ENCODE measurements at places on chromosomes 16 and 17.

DNA sequence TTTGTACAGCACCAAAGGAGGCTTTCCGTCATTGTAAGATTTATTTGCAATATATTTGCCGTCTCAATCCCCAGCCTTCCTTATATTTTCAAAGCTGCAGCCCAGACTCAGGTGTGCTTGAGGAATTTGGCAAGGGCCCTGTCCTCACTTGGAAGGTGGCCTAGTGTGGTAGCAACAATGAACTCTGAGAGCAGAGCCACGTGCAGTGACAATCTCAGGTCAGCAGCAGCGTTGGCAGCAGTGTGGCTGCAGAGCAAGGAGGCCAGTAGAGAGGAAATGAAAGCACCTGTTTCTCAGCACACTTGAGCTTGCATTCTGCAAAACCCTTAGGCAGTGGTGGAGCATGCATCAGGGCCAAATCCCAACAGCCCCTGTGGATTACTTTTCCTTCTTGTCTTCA is 613.5 kb downstream of the RBFOX1 start:
- no peak for DNase-seq

DNA sequence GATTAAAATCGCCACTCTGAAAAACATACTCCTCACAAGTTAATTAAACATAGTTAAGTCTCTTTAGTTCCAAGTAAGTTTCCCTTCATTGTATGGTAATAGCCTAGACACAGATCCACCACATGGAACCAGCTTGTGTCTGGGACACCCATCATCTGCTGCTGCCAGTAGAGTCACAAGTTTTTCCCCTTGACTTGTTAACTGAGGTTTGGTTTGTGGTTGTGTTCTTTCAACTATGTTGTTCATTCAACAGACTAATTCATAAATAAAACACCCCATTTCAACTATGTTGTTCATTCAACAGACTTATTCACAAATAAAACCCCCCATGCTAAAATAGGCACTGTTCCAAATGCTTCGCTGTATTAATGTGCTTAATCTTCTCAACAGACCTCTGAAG is 24.4 kb downstream of the YWHAE start:
- DNase-seq, result no peak

DNA sequence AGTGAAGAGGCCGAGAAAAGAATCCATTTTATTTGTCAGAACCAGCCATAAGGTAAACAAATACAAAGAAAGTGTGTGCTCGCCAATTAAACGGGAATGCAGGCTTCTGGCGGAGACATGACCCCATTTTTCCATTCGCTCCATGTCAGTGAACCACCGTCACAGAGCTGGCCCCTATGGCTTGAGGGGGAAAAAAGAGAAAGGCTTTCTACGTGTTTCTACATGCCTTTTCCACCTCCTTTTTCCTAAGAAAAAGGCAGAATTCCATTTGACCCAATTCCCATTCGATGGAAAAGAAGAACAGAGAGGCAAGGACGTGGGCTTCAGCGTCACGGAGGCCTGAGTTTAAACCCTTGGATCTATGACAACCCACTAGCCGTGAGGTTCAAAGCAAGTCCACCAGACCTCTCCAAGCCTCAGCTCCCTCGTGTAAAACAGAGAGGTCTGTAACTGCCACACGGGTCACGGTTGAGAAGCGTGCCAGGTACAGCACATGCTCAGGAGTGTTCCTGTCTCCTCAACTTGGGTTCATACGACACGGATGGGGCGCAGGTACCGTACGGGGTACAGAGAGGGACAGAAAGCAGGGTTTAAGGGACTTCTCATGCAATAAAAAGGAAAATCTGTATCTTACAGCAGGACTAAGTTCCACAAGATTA is 91.9 kb downstream of the NXN start:
- no peak for DNase-seq

DNA sequence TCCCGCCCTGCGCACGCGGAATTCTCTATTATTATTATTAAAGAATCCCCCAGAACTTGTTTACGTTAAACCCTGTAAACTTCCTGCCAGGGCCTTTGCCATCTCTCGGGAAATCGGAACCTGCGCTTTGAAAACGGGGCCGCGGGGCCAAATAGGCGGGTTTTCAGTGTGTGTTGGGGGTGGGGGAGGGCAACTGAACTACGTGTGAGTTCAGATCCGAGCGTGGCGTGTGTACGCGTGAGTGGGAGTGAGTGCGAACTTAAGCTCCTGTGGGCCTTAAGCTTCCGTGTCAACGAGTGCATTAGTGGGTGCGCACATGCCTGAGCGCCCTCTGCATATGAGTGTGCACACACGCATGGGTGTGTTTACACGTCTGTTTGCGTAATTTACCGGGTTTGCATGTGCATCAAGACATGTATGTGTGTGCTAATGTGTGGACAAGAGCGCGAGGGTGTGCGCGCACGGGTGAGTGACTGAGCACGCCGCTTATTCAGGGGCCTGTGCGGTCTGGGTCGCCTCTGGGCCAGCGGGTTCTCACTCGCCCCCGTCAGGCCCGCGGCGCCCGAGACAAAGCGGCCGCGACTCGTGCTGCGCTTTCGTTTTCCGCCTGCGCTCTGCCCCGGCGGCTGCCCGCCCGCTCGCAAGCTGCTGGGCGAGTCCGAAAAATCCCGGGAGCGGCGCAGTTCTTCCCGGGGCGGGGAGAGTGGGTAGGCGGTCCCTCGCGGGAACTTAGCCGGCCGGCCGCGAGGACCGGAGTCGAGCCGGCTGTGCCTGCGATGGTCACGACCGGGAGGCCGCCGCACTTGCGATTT is 1.2 kb upstream of the FOXF1 start:
- peak; percentile 63 for DNase-seq

DNA sequence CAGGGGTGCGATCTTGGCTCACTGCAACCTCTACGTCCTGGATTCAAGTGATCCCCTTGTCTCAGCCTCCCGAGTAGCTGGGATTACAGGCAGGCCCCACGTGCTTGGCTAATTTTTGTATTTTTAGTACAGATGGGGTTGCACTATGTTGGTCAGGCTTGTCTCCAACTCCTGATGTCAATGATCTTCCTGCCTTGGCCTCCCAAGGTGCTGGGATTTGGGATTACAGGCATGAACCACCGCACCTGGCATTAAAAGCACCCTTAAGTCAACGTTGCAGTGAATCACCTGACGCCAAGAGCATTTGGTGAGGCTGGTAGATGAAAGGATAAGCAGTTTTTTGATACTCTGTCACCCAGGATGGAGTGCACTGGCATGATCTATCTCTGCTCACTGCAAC is 59.0 kb downstream of the NDE1 start:
- no peak for DNase-seq

DNA sequence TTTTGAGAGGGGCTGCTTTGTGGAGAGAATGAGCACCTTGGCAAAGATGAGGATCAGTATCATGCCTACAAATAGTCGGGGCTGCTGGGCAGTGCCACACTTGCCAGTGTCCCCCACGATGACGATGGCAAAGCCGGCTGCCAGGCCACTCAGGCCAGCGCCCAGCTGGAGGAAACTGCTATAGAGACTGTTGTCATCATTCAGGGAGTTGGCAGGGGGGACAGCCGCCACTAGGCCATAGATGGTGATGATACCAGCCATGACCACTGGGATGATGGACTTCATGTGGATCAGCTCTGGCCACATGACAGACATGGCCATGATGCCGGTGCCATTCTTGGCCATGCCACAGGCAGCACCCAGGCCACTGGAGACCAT is 23.8 kb downstream of the MINK1 start:
- DNase-seq, result no peak

GRCh38 chr16:86064431-86065250 is 165.7 kb downstream of the IRF8 start:
- DNase-seq, result no peak

- no peak for DNase-seq
Measured at GRCh38 chr17:30278032-30278431, 13.7 kb downstream of the BLMH start.

- DNase-seq, result no peak
Measured at GRCh38 chr17:72432881-72433280, 312.1 kb downstream of the SOX9 start.

GRCh38 chr16:2039274-2040031 is 8.2 kb downstream of the NTHL1 start:
- no peak for DNase-seq

GRCh38 chr17:63963123-63963522 is 9.6 kb downstream of the SCN4A start:
- no peak for DNase-seq

DNA sequence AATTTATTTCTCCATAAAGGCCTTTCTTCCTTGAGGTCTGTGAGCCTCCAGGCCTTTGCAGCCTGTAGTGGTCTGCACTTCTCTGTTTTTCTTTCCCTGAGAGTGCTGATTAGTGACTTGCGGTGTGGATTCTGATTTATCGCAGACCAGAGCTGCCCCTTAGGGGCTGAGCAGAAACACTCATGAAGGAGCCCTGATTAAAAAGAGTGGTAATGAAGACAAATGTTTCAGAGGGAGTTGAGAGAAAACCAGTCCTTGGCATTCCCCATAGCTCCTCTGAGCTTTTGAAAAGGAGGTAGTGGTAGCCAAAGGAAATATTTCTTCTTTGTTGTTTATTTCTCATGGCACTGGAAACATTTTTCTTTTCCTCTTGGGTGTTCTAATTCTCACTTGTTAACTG is 268.1 kb upstream of the TBX2 start:
- peak; percentile 18 for DNase-seq

All from nephron progenitor cell (in vitro differentiated cells).